H4 (cell line): ENCODE measurements at places on chromosomes 11 and 22. TPM values are rescaled to one million over a fixed set of nuclear protein-coding genes. Genes with fewer than 3 reads are reported as not detected.

- peak; percentile 90 for DNase-seq
Observed at GRCh38 chr22:20916916-20917810, at the start of gene CRKL. CRKL (plus strand) TSS chr22:20917407; CDS start chr22:20917935, 528 bp downstream.

TNNT3 gene
- total RNA-seq: not detected in 2 replicates

- no peak for DNase-seq
Observed at GRCh38 chr11:65135633-65136145, 1.4 kb upstream of the SYVN1 start.

GRCh38 chr11:71426413-71426812 lies 21.8 kb downstream of the DHCR7 start:
- DNase-seq: no peak

GRCh38 chr11:87150936-87151335 lies 113.2 kb downstream of the TMEM135 start:
- DNase-seq: peak; percentile 53

DNA sequence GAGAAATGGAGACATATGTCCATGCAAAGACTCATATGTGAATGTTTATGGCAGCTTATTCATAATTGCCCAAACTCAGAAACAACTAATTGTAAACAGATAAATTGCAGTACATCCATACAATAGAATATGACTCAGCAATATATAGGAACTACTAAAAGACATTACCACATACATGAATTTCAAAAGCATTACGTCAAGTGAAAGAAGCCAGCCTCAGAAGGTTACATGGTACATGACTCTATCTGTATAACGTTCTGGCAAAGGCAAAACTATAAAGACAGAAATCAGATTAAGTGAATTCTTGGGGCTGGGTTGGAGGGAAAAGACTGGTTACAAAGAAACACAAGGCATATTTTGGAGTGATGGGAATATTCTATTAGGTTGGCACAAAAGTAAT lies 7.2 kb downstream of the KCTD21 start:
- no peak for DNase-seq

- DNase-seq: no peak
Observed at GRCh38 chr22:20746431-20747189, 27.3 kb upstream of the SERPIND1 start.

GRCh38 chr11:111561791-111562325 lies 21.3 kb downstream of the LAYN start:
- DNase-seq: peak; percentile 30

DNA sequence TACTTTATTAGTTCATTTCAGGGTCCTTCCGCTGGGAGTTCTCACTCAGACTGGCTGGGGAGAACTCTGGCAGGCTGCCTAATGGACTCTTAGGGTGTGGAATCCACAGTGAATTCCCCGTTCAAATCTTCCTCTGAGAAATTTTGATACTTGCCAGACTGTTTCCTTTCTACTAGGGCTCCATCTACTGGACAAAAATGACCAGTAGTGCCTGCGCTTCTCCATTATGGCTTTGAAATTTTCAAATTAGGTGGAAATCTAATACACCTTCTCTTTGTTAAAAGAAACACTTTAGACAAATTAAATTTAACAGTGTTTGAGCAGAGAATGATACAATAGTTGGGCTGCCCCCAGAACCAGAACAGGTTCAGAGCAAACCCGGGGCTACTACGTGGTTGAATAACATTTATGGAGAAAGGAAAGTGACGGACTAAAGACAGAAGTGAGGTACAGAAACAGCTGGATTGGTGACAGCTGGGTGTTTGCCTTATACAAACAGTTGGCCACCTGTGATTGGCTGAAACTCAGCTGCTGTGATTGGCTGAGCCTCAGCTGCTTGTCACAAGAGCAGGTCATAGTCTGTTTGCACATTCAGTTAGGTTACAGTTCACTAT lies 52.9 kb upstream of the FDX1 start:
- peak; percentile 84 for DNase-seq

- no peak for DNase-seq
Observed at GRCh38 chr11:85685820-85686459, at the start of gene CCDC89. CCDC89 (minus strand) TSS chr11:85686195; CDS start chr11:85686130, 65 bp downstream.

DNA sequence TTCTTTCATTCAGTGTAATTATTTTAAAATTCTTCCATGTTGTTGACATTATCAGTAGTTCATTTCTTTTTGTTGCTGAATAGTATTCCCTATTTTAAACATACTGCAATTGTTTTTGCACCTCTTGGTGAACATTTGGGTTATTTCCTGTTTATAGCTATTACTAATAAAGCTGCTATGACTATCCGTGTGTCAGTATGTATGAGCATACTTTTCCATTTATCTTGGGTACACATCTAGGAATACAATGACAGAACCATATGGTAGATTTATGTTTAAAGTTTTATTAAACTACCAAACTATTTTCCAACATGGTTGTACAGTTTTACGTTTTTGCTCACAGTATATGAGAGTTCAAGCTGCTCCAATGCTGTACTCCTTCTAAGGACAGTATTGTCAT lies 22.0 kb upstream of the FIBIN start:
- DNase-seq: no peak

GRCh38 chr22:24201681-24202614 lies 20.7 kb downstream of the SUSD2 start:
- DNase-seq: no peak

TIMP3 gene
- total RNA-seq: 22.8 and 25.5 TPM in 2 replicates

DNA sequence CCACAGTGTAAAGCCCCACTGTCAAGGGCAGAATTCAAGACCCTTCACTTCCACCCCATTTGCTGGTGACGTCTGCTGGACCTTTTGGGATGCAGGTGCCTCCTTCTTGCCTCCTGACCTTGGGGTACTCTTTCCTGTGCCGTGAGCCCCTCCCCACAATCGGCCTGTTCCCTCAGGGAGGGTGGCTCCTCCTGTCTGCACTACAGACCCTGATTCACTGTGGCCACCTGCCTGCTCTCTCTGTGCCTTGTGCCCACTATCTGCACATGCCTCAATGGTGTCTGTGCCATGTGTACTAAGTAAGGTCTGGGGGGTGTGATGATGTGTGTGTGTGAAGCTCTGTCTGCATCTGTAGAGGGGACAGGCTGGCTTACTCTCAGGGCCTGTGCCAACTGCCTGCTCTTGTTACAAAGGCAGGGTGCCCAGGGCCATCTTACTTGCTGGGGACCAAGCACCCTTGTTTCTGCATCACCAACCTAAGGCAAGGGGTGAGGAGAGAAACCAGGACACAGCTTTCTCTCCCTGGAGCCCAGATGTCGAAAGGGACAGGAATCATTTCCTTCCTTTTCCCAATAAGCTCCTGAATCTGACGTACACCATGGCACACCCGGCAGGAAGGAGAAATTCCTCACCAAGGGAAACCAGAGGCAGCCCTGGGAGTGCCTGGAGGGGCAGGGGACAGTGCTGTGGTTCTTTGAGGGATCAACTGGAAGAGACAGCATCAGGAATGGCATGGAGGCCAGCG lies 3.7 kb downstream of the PPM1F start:
- DNase-seq: no peak

DNA sequence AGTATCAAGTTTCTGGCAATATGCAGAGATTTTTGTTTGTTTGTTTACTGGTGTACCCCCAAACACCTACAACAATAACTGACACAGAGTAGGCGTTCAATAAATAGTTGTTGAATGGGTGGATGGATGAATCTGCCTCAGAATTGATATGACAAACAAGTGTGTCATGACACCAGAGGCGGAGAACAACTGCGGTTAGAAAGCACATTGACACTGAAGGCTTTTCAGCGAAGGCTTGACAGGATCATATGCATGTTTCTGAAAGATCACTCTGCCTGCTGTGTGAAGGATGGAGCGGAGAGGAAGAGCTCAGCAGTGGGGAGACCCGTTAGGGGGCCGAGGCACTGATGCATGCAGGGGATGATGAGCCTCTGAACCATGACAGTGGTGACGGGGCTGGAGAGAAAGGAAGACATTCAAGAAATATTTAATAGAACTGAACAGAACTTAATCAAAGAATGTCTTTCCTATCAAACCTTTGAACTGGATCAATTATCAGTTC lies 108.5 kb upstream of the USP47 start:
- no peak for DNase-seq

- peak; percentile 90 for DNase-seq
Observed at GRCh38 chr11:132064987-132065620, 694.7 kb downstream of the NTM start.

- DNase-seq: peak; percentile 40
Observed at GRCh38 chr11:10770626-10771254, 19.7 kb downstream of the CTR9 start.

GRCh38 chr11:72724021-72724551 lies 28.1 kb downstream of the ARAP1 start:
- DNase-seq: no peak

RPS6KA4 gene
- total RNA-seq: 20.4 and 33.2 TPM in 2 replicates

- DNase-seq: no peak
Observed at GRCh38 chr22:45341498-45341897, 31.8 kb downstream of the FAM118A start.

H19 gene
- total RNA-seq: 0.23 and 2.9 TPM in 2 replicates

ANKK1 gene
- total RNA-seq: 0.06 TPM in 1 of 2 replicates, not detected in the other

GAS2L1 gene
- total RNA-seq: 3.9 and 4.0 TPM in 2 replicates

- DNase-seq: no peak
Observed at GRCh38 chr11:108786281-108786990, 121.6 kb downstream of the DDX10 start.

- no peak for DNase-seq
Observed at GRCh38 chr11:75938543-75938942, 123.5 kb downstream of the UVRAG start.

C11orf97 gene
- not detected in 2 replicates for total RNA-seq

PGA4 gene
- total RNA-seq: not detected in 2 replicates

DNA sequence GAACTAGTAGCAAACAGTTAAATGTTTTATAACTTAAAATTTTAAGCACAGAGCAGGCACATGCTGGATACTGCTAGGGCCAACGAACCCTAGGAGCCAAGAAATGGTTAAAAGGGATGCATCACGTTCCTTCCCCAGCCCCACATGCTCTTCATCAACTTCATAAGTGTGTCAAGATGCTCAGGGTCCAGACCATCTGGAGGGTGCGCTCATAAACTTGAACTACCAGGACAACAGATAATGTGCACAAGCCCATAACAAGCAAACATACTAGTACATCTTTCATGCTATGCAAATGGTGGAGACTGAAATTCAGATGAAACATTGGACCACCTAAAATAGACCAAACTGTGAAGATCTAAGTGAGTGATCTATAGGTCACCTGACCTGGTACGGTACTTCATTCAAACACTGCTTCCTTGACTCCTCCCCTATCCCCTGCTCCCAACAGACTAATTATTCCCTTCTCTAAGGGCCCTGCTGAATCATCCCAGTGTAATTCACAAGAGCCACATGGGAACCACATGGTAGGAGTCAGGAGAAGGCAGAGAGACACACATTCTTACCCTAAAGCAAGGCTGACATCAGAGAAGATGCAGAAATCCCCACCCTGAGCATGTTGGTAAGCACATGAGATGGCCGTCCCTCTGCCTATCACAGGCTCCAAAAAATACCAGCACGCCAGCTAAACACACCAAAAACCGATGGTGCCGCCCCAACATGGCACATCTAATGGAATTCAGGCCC lies 83.9 kb downstream of the ETS1 start:
- peak; percentile 87 for DNase-seq

- no peak for DNase-seq
Observed at GRCh38 chr11:13223112-13223511, 54.5 kb upstream of the BMAL1 start.

DNA sequence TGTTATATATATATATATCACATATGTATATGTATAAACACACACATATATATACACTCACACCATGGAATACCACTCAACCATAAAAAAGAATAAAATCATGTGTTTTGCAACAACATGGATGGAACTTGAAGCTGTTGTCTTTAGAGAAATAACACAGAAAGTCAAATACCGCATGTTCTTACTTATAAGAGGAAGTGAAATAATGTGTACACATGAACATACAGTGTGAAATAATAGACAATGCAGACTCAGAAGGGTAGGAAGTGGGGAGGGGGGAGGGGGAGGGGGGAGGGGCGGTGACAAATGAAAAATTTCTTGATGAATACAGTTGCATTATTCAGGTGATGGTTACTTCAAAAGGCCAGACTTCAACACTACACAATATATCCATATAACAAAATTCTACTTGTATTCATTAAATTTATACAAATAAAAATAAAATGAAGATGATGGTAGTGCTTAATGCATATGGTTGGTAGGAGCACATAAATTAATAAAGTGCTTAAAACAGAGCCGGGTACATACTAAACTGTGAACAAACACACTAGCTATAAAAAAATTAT lies 5.8 kb upstream of the OR5B2 start:
- no peak for DNase-seq

FAM227A gene
- total RNA-seq: 0.23 and 0.33 TPM in 2 replicates

DNA sequence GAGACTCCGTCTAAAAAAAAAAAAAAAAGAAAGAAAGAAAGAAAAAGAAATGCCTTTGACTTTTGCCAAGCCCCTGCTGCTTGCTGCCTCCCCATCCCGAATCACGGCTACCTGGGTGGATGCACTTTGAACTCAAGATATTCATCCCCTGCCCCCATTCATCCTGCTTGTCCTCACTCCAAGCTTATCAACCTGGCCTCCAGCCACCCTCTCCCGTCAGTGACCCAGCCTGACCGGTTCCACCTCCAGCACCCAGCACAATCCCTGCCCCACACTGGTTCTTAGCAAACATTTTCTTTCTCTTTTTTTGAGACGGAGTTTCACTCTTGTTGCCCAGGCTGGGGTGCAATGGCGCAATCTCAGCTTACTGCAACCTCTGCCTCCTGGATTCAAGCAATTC lies 44.4 kb downstream of the CYTH4 start:
- DNase-seq: no peak

SLC22A9 gene
- total RNA-seq: not detected in 2 replicates
